ENCODE measurements at places on chromosomes 2 and 18.

DNA sequence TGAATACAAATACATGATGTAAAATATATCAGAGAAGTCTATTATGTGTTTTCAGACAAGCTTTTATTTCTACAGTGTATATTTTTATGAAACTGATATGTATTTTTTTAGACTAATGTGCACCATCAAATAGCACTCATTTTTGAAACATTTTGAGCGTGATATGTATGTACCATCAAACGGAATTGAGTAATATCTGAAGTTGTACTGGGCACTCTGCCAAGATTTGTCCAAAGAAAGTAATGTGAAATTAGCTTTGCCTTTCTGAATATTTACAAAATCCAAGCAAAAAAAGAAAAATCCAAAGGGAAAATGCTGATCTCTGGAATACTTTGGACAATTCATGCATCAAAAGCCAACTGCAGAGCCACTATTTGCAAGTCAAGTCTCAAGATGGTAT, 972.0 kb downstream of the DPP10 start:
- no peak for DNase-seq

DNA sequence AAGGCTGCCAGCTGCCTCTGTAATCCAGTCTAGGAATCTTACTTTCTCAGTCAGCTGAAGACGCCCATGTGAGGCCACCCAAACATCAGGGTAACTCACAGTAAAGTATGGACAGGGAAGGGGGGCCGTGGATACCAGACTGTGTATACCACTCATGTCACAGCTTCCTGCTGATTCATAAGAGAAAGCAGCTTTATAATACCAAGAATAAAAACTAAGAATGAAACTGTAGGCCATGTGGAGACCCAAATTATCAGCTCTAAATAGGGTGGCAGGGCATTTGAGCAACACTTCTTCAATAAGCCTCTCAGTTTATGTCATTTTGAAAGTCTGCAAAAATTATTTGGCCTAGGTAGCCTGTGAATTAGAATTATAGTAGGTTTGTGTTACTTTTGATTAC, 115.0 kb upstream of the CDCA7 start:
- no peak for DNase-seq

DNA sequence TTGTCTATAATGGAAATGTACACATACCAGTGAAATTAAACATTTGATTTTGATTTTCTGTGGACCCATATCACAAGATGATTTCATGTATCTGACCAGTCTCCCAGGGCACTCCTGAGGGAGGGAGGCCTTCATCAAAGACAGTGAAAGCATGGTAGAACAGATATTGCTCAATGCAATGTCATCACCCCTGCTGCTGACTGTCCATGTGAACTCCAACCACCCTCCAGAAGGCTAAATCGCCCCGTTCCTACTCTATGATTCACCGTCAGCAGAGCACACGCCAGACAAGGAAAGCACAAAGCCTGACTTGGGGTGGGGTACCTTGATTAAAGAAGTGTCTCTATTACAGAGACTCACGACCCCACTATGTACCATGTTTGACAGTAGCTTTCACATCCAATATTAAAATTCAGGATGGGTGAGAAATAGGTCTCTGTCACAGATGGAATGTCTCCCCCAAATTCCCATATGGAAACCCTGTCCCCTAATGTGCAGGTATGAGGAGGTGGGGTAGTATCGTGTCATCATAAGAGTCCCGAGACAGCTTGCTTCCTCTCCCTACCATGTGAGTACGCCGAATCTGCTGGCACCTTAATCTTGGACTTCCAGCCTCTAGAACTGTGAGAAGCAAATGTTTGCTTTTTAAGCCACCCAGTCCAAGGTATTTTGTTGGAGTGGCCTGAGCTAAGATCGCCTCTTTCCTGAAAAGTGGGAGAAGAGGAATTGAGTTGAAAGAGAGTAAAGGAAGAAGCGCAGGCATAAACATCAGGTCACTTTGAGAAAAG, 42.4 kb downstream of the CYB5A start:
- no peak for DNase-seq

DNA sequence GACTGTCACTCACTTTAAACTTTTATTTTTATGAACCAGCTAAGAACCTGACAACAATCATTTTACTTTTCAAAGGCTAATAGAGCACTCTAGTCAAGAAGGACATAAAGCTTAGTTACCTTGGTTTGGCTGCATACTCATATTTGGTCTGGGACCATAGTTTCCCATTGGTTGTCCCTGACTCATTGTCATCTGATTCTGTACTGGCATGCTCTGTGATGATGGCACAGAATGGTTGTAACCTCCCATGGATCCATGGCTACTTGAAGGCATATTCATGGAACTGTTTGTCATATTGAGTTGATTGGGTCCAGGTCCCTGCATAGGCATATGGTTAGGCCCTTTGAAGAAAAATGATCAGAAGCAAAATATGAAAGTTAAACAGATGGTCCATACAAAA, 37.9 kb downstream of the SS18 start:
- no peak for DNase-seq

DNA sequence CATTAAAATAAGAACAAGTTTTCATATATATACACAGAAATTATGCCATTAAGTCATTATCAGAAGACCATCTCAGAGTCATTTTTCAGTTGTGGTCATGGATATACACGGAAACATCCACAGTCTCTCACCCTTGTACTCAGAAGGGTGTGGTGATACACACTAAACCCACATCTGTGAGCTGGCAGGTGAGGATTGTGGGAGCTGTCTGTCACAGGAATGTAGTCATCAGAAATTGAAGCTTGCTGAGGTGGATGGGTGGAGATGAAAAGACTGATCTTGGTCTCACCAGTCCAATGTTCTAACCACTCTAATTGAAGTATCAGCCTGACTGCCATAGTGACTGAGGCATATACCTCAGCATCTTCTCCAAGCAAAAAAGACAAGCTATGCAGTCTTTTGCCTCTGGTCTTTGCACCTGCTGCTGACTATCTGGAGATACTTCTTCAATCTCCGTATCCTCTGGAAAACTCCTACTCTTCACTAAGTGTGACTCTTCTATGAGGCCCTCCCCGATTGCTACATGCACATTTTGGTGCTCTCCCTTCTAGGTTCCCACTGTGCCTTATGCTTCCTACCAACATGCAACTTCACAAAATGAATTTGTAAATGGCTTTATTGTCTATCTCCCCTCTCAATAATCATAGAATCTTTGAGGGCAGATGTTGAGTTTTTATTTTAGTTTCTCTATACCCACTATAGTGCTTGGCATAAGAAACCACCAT, 232.8 kb downstream of the DYM start:
- peak; percentile 2 for DNase-seq

- no peak for DNase-seq
Measured at GRCh38 chr18:50051288-50051687, 143.7 kb downstream of the MYO5B start.

GRCh38 chr18:3691705-3692104, 241.7 kb downstream of the TGIF1 start:
- no peak for DNase-seq

DNA sequence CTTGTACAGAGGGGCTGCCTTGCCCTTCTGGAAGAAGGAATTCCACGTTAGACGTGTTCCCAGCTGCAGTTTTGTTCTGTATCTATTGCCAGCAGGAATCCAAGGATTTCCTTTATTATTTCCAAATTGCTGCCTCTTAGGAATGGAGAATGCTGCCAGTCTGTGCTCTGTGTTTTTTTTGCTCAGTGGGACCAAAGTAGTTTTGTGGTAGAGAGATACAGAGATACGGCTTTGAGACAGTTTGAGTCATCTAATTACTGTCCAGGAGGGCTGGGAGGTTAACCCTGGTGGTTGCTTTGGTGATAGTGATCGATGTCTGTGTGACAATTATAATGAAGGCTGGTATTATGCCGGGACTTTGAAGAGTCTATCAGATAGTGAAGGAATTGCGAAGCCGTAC, 26.3 kb downstream of the ASAP2 start:
- no peak for DNase-seq

- peak; percentile 45 for DNase-seq
Measured at GRCh38 chr18:2656237-2656980, 883 bp downstream of the SMCHD1 start.

GRCh38 chr18:69399253-69399652, 1.4 kb upstream of the DOK6 start:
- no peak for DNase-seq

DNA sequence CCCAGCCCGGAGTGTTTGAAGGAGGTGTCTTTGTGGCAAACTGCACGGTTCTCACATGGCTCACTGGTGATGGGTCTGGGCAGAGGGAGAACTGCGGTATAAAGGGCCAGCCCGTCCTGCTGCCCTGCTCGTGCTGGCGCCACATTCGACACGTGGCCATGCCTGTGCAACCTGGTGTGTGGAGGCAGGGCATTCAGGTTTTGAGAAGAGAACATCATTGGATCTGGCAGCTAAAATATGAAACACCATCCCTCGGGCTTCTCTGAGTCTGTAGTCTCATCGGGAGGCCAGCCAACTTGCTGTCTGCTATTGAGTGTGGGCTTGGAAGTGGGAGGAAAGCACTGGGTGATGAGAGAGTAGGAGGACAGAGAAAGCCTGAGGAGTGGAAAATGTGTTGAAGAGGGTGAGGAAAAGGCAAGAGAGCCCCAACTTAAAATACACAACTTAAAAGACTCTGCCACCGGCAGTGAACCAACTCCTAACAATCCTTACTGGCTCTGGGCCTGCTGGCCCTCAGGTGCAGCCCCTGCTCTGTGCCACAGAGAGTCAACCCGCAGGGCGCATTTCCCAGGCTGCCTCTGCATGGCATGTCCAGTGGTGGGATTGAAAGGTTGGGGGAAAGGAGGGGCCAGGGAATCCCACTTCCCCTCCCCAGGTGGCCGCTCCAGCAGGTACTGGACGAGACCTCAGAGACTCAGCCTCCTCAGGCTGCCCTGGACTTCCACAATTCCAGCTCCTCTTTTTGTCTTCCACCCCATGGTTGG, 112.7 kb upstream of the DLX2 start:
- DNase-seq, result no peak

DNA sequence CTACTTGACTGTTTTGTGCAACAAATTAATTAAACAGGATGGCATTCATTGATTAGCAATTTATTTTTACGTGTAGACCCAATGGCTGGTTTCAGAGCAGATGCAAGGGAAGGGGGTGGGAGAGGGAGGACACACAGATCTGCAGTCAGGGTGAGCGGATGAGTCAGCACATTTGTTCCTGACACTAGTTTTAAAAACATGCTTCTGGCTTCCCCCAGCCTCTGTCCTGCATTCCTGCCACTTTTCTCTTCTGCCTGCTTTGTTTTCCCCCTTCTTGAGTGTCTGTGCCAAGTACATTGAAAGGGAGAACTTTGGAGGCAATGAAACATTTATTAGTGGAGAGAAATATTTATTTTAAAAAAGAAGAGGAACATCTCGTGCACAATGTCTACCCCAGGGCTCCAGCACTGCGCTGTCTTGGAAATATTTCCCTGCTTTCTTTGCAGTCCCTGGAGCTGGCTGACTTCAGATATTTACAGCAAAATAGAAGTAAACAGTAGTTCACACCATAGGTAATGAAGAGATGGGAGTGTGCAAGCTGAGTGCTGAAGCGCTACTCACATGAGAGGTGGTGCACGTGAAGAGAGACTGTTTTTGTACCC, 52.2 kb downstream of the NRP2 start:
- DNase-seq, result no peak

- no peak for DNase-seq
Measured at GRCh38 chr2:208189810-208190503, at the start of gene C2orf80. TSS of gene C2orf80 (minus strand) at chr2:208190030. CDS start at chr2:208186986, 3,044 bp downstream.

GRCh38 chr2:205925373-205926337, 160.3 kb downstream of the INO80D start:
- peak; percentile 41 for DNase-seq

DNA sequence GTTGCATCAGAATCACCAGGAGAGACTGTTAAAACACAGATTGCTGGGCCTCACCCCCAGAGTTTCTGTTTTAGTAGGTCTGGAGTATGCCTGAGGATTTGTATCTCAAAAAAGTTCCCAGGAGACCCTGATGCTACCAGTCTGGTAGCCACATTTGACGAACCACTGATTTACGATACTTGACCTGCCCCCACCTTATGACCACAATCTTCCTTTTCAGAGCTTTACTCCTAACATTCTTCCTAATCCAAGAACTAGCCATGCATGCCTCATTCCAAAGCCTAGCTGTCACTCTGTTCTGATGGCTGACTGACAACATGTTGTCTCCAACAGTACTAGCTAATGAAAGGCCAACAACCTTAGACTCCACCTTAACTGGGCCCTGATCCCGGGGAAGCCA, 191.4 kb downstream of the MBD2 start:
- no peak for DNase-seq

DNA sequence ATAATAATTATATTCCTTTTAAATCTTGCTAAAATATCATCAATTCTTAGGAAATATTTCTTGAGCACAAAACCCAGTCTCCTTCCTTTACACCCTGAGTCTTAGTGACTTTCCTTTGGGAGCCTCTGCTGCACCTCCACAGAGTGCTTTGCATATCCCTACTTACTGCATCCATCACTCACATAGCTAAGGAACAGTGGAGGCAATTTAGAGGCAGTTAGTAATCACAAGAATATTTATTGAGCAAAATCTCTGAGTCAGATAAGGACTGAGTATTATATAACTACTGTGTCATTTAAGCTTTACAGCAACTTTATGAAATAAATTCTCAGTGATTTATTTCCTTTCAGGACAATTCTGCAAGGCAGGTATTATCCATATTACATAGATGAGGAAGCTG, 327.7 kb downstream of the TMX3 start:
- no peak for DNase-seq

DNA sequence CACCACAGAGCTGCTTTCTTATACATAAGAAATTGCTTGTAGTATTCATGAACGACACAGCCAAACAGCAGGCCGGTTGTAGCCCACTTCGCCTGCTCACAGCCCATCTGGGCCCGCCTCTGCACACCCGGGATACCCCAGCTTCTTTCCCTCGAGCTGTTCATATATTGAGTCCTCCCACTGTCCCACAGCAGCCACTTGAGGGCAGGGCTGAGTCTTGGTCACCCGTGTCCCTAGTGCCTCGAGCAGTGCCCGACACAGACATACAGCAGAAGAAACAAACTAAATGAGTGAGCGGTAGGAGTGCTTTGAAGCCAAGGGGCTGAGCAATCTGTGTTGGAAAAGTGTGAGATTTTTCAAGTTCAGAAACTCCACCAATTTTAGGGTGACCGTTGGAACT, 251.4 kb downstream of the KLHL29 start:
- no peak for DNase-seq

GRCh38 chr2:146228466-146229058, 1616.3 kb upstream of the ACVR2A start:
- no peak for DNase-seq

- no peak for DNase-seq
Measured at GRCh38 chr2:129273266-129274037, 706.0 kb upstream of the RAB6C start.

DNA sequence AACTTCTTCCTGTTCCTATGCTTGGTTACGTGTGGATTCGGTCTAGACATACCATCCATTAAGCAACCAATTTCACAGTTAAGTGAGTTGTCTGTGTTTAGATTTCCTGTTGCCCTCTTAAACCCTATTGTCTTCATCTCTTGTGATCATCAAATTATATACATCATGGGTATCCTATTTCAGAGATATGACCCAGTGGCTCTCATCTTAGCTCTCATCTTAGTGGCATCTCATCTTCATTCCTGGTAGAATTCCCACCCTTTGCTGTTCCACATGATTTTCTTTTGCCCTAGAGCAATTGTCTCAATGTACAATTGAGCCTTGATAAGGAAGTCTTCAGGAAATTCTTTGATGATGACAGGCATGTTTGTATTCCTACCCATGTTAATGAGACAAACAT, 29.4 kb upstream of the FN1 start:
- DNase-seq, result no peak
